ENCODE measurements at places on chromosomes 3 and 15.

GRCh38 chr15:37744521-37744920 lies 189.9 kb upstream of the TMCO5A start:
- DNase-seq, result no peak

- DNase-seq, result no peak
Observed at GRCh38 chr15:69357773-69358771, 56.1 kb upstream of the KIF23 start.

GRCh38 chr3:134090031-134090430 lies 60.3 kb upstream of the SLCO2A1 start:
- DNase-seq, result no peak

DNA sequence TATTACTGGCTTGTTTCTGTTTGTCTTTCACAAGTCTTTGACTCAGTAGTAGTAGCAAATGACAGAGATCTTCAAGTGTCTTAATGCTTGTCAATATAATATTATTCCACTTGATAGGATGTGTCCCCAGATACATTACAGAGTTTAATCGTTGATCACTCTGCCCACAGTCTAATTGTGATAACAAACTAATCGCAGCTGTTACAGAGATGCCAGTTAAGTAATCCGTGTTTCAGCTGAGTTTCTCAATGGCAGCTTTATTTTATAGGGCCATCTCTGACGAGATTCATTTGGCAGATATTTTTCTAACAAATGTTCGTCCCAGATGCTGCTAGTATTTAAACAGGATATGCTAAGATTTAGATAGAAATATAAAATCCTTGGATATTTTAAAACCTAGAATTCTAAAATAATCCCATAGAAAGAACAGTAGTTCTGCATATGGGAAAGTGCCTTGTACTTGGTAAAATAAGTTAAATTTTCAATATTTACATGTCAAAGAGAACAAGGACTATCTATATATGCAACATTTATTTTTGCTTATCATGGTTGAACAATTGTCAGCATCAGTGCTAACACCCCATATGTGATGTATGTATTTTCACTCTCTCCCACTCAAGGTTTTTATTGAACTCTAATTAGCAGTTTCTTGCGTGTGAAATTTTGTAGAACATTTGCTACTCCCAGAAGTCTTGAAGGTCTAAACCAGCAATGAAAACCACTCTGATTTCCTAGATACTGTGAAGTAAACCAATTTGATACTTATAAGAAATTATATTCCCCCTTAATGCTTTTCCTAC lies 185.5 kb downstream of the MBNL1 start:
- DNase-seq, result no peak

- DNase-seq, result no peak
Observed at GRCh38 chr3:128504963-128505730, 12.1 kb upstream of the GATA2 start.

GRCh38 chr15:38873158-38873557 lies 308.5 kb upstream of the RASGRP1 start:
- DNase-seq, result no peak

Data from NCI-H1436 (cell line).